ENCODE measurements at places on chromosomes 3 and 15. TPM values are rescaled to one million over a fixed set of nuclear protein-coding genes. Genes with fewer than 3 reads are reported as not detected.

GRCh38 chr3:44066806-44067205, 174.9 kb upstream of the TOPAZ1 start:
- DNase-seq, result no peak

DNA sequence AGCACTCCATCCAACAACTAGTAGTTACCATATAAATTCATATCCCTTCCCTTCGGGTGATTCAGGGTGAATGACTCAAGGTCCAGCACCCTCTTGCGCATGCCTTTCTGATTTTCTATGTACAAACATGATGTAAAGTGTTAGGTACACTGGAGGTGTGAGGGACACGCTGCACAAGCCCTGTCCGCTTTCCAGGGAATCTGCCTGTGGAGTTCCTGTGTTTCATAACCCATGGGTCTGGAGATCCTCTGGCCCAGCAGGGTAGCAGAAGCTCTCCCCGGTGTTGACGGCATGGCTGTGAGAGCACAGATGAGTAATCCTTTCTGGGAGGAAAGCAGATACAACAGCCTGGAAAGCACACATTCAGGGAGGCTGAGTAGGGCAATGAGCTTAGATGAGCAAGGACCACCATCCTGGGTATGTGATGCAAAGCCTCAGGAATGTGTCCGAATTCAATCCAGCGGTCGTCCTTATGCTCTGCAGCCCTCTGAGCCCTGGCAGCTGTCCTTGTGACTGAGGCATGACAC, 142.9 kb upstream of the TP63 start:
- DNase-seq, result no peak

DNA sequence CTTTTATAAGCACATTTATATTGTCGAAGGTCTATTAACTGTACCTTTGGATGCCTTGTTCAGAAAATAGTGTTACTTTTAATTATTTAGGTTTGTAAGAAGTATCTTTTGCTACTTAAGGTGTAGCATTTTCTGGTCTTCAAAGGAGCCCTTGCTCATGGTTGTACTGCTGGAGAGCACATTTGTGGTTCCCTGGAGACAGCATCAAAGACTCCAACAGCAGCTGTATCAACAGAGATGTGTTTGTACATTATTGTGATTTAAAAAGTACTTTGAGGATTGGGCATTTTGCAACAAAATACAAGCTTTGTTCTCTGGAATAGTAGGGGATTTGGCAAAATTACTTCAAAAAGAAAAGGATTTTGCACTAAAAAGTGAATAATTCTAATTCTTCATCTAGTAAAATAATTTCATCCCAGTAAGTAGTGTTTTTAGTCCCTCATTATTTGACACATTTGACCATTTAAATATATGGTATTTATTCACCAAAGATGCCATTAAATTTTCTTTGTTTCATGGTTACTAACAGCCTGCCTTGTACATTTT, 16.5 kb downstream of the TBC1D23 start:
- no peak for DNase-seq

DNA sequence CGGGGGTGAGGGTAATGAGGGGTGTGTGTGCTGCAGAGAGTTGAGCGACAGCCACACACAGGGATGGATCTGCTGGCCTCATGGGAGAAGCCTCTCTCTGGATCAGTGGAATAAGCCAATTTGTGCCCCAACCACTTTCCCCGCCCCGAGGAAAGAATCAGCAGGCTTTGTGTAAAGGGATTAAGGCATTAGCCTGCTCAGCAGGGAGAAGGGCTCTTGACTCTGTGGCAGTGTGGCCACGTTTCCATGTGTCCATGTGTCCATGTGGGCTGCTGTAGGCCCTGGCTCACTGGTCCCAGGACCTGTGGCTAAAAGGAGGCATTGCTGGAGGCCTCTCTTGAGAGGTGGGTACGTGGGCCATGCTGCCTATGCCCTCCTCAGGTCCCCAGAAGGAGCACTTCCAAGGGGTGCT, 104.7 kb downstream of the HMG20A start:
- DNase-seq, result peak; percentile 13

- no peak for DNase-seq
Observed at GRCh38 chr3:160698599-160699195, 21.7 kb downstream of the ARL14 start.

CD86 gene
- 2.5 TPM for polyA plus RNA-seq

TMEM41A gene
- polyA plus RNA-seq, result 52.2 TPM

ACP3 gene
- polyA plus RNA-seq, result 2.9 TPM

MBD4 gene
- polyA plus RNA-seq, result 52.2 TPM

ZNF502 gene
- 12.6 TPM for polyA plus RNA-seq

CILP gene
- polyA plus RNA-seq, result 1.6 TPM

SECISBP2L gene
- 91.3 TPM for polyA plus RNA-seq

CYP1A1 gene
- polyA plus RNA-seq, result 0.81 TPM
